Camera-type eye (tissue), 1 donor: ENCODE measurements at places on chromosomes 3 and 15. TPM values are rescaled to one million over a fixed set of nuclear protein-coding genes. Genes with fewer than 3 reads are reported as not detected.

GHRL gene
- total RNA-seq: not detected

STXBP5L gene
- total RNA-seq: 22.0 TPM

B3GALNT1 gene
- 67.7 TPM for total RNA-seq

NGRN gene
- total RNA-seq: 161 TPM

SERINC4 gene
- 3.8 TPM for total RNA-seq

MOBP gene
- total RNA-seq: not detected
